ENCODE measurements at places on chromosomes 2 and 18.

GRCh38 chr2:27308359-27308881, at the start of gene UCN:
TSS of gene UCN (minus strand) at chr2:27308445. CDS start at chr2:27307895, 550 bp downstream.
- DNase-seq: peak; percentile 17

GRCh38 chr2:241460631-241461030, 47.8 kb downstream of the STK25 start:
- no peak for DNase-seq

- no peak for DNase-seq
Observed at GRCh38 chr2:237043866-237044265, 41.8 kb upstream of the COPS8 start.

DNA sequence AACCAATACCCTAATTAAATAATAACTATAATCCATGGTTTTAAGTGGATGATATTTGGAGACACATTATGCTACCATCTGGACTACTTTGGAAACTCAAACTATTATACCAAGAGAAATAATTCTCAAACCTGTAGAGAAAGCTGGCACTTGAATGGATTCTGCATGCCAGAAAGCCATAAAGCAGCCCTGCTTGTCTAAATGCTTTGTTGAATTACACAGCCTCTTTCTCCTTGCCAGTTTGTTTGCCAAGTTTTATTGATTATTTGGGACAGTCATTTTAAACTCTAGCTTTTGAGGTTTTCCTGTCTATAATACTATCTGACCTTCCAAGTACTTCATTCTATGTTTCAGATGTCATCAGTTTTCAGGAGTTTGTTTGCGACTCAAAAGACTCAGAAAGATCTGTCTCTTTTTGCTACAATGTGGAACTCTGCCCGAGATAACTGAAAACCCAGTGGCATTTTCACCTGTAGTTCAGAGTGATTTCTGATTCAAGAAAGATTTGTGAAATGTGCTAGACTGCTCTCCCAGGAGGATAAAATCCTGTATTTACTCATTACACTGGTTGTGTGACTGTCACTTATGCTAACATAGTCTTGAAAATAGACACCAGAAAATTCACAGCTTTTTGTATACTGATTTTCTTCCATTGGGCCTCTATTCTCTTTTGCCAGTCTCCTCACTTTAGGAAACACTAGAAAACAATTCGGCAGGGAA, 29.2 kb upstream of the MBOAT2 start:
- DNase-seq: no peak

DNA sequence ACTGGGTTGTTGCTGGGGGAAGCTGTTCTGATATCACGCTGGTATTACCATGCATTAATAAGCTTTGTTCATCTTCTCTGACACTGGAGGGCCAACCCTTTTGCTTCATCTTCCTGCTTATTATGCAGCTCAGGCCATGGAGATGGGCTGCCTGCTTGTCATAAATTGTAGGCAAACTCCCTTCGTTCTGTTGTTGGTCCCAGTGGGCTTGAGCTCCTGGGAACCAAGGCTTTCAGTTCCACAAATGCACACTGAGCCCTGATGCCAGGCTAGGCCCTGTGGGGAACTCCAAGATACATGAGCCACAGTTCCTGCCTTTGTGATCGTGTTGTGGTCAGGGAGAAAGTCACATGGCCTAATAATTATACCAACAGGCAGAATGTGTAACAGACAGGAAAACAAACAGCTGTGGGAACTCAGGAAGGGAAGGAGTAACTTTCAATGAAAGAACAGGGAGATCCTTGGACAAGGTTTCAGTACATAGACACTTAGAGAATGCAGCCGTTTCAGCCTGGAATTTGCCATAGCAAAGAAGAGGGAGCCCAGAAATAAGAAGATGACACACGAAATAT, 49.0 kb upstream of the BCL2L11 start:
- peak; percentile 80 for DNase-seq
